ENCODE measurements at places on chromosomes 12 and 14.

DNA sequence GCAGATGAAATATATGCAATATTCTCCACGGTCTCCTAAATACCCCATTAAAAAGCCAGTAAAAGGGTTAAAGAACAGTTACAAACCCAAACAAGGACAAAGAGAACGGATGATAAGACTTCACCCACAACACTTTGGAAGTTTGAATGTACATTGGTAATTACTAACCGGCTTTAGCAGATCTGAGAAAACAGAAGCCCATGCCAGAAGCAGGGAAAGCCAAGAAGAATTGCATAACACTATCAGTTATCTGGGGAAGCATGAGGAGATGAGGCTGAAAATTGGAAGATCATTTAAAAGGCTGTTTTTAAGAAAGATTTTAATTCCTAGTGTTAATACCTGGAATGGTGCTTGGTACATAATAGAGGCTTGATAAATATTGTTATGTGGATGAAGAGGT lies 55.6 kb upstream of the MYBPC1 start:
- no peak for DNase-seq

DNA sequence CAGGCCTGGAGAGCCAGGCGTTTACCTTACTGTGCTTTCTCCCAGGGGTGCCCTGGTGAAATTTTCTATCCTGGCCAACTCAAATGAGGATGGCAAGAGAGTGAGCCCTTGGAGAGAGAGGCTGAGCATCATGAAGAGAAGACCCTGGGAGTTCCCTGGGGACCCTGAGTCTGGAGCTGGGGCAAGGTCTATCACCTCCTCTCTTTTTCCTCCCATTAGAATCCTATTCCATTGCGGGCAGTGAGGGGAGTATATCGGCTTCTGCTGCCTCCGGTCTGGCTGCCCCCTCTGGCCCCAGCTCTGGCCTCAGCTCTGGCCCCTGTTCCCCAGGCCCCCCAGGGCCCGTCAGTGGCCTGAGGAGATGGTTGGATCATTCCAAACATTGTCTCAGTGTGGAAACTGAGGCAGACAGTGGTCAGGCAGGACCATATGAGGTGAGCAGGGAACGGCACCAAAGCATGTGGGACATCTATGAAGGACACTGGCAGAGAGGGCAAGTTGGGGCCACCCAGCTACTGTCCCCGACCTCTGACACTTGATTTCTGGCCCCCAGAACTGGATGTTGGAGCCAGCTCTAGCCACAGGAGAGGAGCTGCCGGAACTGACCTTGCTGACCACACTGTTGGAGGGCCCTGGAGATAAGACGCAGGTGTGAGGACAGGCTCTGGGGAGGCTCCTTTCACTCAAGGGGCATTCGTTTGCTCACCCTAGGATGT lies 1.6 kb downstream of the ARHGEF25 start:
- DNase-seq: no peak

GRCh38 chr12:84805474-84805858 lies 107.1 kb downstream of the SLC6A15 start:
- DNase-seq: no peak

DNA sequence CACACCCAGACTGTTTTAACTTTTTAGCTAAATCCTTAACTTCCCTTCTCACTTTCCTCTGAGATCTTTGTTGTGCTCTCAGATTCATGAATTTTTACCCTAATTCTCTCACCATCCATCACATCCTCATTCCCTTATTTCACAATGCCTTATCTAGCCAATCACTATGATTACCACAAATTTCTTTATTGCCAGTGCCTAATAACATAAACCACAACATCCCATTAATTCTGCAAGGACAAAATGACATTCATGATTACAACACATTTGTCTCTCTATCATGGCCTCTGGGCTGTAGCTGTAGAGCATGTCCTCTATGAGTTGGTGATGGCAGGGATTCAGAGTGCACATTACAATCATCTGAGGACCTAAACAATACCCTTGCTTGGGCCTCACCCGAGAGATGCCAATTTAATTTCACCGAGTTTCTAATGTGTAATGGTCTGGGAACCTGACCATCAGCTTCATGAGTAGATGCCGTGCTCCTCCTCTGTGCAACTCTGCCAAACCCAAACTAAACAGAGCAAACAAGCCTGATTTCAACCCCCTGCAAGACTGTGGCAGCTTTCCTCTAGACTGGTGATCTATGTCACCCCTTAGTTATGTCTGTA lies 99.3 kb downstream of the SPTSSA start:
- DNase-seq: no peak

DNA sequence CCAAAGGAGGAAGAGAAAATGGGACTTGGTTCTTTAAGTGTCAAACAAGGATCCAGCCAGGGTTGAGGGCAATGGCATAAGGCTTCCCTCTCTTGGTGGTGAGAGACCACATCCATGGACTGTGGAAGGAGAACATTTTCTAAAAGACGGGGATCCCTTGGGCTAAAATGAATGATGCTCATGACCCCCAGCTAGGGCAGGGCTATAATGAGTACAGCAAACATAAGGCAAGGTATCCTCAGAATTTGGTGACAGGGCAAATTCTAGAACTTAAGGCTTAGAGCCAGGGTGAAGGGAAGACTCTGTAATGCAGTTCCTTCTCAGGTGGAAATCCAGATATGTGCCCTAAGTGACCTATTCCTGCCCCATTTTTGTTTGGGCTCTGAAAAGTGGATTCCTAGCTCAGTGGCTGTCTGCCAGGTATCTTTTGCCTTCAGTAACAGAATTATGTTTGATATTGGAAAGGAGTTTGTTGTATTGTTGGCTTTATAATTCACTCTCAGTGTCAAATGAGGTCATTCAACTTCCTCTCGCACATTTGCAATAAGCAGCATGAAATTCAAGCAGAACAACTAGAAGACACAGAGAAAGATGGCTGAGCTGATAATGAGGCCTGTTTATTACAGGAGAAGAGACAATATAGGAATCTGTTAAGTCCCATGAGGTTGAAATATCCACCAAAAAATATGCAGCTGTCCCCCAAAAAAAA lies 76.8 kb downstream of the DAD1 start:
- DNase-seq: no peak

GRCh38 chr12:101619026-101619786 lies 24.4 kb downstream of the MYBPC1 start:
- no peak for DNase-seq

- no peak for DNase-seq
These were observed 9.3 kb upstream of the ESR2 start for GRCh38 chr14:64303471-64303917.

- no peak for DNase-seq
These were observed 217.3 kb upstream of the EEA1 start for GRCh38 chr12:93146263-93146939.

GRCh38 chr12:48788524-48788853 lies 400 bp downstream of the ADCY6 start:
- no peak for DNase-seq

- DNase-seq: no peak
These were observed 11.6 kb downstream of the FBXW8 start for GRCh38 chr12:116922194-116922897.

GRCh38 chr14:77151245-77151644 lies 9.7 kb upstream of the ZDHHC22 start:
- no peak for DNase-seq

DNA sequence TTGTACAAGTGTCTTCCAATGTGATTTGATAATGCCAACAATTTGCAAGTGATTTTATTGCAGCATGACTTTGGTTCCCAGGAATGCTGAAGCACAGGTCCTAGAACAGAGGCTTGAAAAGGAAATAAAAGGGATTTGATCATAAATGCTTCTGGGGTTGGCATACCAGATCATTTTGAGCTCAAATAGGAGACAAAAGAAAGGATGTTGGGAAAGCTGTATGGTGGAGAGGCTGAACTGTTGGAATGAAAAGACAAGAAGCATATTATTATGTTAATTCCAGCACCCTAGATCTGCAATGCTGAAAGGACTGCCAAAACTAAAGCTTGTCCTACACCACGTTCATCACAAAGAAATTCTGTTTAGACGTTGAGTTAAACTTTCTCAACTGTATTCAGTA lies 143.1 kb downstream of the BICD1 start:
- no peak for DNase-seq

DNA sequence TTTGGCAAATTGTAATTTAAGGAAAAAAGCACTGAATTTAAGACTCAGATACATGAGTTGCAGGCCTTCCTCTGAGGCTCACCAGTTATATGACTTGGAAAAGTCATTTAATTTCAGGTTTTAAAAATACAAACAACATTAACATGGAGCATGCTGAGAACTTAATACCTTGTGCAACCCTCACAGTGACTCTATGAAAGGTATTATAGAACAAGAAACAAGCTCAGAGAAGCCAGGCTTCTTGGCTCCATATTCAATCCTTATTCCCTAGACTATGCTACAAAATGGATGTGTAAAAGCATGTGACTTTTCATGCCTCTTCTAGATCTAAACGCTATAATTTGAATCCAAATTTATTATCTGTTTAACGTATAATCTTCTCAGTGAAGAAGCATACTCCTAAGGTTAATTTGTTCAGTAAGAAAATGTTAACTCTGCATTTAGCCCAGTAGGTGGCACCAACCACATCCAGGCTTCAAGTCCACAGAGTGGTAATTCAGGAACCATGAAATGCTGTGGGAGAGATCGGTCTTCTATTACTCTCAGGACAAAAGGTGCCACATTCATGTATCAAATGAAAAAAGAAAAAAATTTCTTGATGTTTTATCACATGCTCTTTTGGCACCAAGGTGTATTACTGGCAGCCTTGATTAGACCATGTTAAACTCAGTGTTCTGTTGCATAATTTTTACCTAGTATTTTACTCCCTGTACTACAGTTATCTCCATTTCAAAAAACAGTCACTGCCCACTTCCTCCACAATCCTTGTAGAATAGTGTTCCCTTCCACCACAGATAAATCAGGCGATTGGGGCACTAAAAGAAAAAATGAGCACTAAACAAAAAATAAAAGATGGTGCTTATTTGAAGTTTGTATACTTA lies 9.3 kb downstream of the CCDC196 start:
- DNase-seq: no peak

DNA sequence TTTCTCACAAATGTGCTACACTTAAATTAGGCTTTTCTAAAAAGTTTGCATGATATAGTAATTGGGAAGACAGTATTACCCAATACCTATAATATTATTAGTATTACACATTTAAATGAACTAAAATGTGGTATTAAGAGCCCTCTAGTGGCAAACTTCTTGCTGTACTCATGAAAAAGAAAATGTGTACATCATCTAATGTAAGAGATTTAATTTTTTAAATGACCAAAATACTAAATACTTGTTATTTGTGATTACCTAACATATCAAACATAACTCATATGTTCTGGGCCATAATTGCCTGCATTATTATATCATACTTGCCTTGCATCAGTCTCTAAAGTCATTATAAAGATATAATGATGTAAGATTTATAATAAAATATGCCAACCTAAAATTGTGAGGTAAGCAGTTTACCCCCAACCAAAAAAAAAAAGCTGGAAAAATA lies 64.2 kb downstream of the DNAI7 start:
- DNase-seq: no peak

GRCh38 chr12:66241061-66242043 lies 52.3 kb downstream of the IRAK3 start:
- DNase-seq: no peak

- no peak for DNase-seq
These were observed 4.0 kb downstream of the C1S start for GRCh38 chr12:7064516-7064915.

- DNase-seq: no peak
These were observed 969.6 kb upstream of the TMEM132C start for GRCh38 chr12:127297327-127297726.

- no peak for DNase-seq
These were observed 1.1 kb downstream of the KMT2D start for GRCh38 chr12:49059299-49060171.

DNA sequence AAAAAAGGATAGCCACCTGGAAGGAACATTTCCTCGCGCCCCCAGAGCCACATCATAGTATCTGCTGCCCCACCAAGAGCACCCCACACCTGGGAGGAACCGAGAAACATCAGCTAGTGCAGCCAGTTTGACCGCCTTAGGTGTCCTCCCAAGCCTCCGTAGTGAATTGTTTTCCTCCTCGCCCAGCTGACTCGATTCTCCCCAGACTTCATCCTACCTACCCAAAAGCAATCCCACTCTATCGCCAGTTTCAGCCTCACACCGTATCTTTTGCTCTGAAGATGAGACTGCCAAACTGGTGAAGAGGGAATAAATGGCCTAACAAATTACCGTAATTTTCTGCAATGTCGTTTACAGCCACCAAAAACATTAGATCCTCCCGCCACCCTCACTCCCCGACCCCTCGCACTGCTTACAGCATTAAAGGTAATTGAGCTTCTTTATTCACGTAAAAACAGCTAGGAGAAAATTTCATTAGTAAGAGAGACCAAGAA lies 1.2 kb upstream of the SLC11A2 start:
- DNase-seq: no peak

DNA sequence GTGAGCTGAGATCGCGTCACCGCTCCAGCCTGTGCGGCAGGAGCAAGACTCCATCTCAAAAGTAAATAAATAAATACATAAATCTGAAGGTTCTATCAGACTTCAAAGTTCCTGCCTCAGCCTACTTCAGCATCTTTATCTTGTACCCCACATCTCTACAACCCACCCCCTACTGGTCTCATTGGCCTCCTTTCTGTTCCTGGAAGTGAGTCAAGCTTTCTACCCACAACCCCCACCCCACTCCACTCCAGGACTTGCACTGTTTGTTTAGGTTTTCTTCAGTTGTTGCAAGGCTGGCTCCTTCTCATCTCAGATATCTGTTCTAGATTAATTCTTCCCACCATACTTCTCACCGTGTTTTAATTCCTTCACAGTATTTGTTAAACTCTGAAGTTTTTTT lies 714 bp upstream of the PSMC6 start:
- no peak for DNase-seq

- no peak for DNase-seq
These were observed 41.6 kb upstream of the CAPRIN2 start for GRCh38 chr12:30796313-30796780.
